Stimulated activated naive B cell treated with anti-CD40 and anti-IgM and Interleukin-4, amounts not matched to agents 10 μg/mL and 1 μg/mL and 100 μg/mL, for 72 hours (primary cell): ENCODE measurements at places on chromosomes 3 and 15.

GRCh38 chr15:100094127-100094510, 247.7 kb downstream of the ADAMTS17 start:
- no peak for DNase-seq

GRCh38 chr15:65212097-65212496, 824 bp upstream of the CILP start:
- peak; percentile 11 for DNase-seq

DNA sequence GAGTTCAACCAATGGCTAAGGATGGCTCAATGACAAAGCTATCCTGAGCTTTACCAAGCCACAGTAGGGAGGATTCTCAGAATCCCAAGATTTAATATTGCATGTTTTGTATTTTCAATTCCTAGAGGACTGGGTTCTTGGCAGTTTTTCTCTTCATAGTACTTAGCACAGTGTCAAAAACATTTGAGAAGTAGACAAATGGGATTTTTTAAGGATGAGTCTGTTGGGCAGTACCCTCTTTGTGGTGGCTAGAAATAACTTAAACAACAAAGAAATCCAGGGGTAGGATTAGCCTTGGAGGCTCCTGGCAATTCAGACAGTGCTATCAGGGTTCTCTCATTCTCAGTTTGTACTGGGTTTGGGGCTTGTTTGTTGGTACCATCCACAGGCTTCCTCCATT, 212.8 kb upstream of the RORA start:
- DNase-seq = no peak

- peak; percentile 47 for DNase-seq
Measured at GRCh38 chr15:58957101-58957973, 23.9 kb upstream of the SLTM start.

DNA sequence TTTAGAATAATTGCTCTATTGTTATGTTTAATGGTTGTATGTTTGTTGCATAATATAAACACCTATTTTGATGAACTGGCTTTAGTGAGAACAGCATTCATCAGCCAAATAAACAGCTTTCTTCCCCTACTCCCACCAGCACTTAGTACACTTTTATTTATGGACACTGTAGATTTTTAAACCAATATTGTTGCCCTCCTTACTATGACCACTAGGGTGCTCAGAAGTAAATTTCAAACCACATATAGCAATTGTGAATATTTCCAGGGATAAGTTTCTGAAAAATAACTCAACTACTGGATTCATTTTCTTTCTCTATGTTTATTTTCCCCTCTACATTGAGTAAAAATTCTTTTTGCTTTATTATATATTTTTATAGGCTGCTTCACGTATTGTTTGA, 84.7 kb upstream of the PTX3 start:
- no peak for DNase-seq

DNA sequence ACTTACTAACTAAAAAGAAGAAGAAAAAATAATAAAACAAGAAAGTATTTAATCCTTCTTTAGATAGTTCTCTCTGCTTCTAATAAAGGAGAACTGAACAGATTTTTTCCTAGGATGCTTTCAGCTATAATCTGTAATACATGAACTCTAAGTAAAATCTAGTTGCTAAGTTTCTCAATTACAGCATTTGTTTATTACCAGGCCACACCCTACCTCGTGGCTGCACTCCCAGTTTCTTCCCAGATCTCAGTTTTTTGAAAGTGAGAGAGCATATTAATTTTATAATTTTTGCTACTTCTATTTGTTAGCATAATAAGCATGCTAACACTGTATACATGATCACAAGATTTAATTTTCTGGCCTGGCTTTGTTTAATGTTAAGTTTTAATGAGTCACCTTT, 258.3 kb downstream of the IL5RA start:
- no peak for DNase-seq

GRCh38 chr15:47184003-47184907, 533.0 kb upstream of the SEMA6D start:
- no peak for DNase-seq

DNA sequence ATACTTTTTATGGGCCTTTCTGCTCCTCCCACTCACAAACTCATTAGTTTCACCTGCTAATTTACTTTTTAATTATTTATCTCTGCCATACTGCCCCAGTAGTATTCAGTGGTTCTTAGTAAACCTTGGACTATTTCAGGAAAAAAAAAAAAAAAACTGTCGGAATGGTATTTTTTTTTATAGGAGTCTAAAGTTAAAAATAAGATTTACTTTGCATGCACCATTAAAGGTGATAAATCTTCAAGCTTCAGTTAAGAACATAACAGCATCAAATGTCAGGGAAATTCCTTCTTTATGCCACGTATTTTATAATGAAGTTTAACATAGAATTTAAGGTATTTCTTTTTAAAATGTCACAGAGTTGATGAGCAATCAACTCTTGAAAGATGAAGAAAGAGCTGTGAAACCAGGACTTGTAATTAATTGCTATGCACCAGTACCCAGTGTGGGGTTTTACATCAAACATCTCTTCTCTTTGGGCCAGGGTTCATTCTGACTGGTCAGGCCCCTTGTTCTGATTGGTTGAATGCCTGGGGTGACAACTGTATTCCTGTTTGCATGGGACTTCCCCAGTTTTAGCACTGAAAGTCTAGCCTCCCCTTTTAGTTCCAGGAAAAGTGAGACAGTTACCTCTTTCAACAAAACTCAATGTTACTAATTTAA, 40.3 kb upstream of the PTPRG start:
- peak; percentile 74 for DNase-seq

DNA sequence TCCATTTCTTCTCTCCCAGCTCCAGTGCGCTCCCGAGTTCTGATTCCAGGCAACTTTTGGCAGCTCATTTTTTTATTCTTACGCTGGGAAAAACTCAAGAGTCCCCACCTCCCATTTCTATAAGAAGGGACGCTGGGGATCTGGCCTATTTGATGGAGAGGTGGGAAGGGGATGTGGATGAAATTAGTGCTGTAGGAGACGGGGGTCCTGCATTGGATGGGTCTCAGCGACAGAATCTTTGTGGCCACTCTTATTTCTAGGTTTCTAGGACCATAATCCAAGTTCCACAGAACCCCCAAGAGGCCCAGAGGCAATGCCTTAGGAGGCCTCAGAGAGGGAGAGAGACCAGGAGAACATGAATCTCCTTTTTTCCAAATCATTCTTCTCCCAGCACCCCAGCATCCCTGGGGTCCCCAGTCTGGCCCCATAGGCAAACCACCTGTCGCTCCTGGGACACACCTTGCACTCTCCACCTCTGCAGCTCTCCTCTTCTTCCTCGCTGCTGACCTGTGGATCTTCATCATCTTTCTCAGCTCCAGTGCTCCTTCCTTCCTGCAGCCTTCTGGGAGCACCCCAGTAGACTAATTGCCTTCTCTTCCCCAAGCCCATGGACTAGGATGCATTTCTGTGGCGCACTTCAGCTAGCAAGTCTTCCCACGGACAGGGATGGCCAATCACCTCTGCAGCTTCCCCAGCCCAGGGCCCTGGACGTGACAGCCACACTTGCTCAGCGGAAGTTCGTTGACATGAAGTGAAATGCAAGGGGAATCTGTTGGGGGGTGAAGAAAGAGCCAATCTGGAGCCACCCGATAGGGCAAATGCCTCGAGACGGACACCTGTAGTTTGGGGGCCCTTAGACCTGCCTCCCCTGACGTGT, 100.1 kb upstream of the ALDH1A3 start:
- DNase-seq = no peak

GRCh38 chr15:56241374-56242105, 2.1 kb downstream of the RFX7 start:
- no peak for DNase-seq

- DNase-seq = no peak
Measured at GRCh38 chr3:186210852-186211500, 102.1 kb upstream of the ETV5 start.

- no peak for DNase-seq
Measured at GRCh38 chr3:185318141-185318540, 44.8 kb upstream of the MAP3K13 start.

DNA sequence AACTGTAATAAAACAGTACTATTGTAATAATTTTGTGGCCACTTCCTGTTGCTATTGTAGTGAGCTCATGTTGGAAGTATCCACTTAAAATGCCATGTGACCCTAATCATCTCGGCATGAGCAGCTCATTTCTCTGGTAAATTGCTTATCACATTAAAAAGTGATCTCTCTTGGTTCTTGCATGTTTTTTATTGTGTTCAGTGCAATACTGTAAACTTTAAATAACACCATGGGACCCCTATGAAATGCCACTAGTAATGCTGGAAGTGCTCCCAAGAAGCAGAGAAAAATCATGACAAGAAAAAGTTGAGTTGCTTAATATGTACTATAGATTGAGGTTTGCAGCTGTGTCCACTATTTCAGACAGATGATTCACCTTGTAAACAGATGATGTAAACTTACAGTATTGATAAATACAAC, 45.6 kb downstream of the NMD3 start:
- DNase-seq = no peak

- no peak for DNase-seq
Measured at GRCh38 chr15:32649342-32649741, 7.8 kb downstream of the SCG5 start.

- DNase-seq = no peak
Measured at GRCh38 chr3:71786217-71786549, 1.2 kb upstream of the PROK2 start.

DNA sequence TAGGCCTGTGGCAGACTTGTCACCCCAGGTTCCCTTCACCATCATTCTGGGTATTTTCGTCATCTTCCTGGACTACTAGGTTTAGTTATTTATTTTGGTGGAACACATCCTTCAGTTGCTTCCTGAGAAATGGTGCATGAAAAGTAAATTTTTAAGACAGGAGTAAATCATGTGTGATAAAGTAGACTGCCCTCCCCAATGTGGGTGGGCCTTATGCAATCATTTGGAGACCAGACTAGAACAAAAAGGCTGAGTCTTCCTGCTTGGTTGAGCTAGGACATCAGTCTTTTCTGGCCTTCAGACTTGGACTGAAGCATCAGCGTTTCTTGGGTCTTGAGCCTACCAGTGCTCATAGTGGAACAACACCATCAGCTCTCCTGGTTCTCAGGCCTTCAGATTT, 50.7 kb upstream of the SLC2A2 start:
- DNase-seq = no peak

DNA sequence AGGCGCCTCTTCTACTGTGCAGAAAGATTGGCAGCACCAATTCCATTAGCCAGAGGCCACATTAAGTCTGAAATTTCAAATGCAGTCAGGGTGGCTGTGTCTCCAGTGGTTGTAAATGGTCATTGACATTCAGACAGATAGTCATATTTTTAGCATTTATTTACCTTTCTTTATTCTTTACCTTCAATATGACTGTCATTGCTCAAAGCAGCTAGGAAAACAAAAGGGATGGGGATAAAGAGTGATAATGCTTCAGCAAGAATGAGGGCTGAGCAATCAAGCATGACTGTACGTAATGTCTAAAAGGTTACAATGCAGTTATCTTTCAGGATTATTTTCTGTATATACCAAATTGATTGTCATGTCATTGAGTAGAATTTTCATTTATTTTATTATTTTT, 360.4 kb downstream of the EFHB start:
- no peak for DNase-seq
